NCI-H460 (cell line): ENCODE measurements at places on chromosomes 13 and 19.

GRCh38 chr19:37227996-37228395 lies 10.0 kb downstream of the ZNF383 start:
- no peak for DNase-seq

DNA sequence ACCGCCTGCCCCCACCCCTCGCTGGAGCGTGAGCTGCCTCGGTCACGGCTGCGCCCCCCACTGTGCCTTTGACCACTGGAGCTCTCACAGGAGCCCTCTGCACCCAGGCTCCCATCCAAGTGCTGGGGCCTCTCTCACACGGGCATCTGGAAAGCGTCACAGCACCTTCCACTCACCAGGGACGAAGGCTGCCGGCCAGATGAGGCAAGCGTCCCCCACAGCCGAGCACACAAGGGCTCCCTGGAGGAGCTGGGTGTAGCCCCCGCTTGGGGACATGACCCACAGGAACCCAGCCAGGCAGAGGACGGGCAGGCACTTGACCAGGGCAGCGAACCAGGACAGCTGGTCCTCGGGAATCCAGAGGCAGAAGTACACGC lies 560 bp downstream of the TMEM86B start:
- DNase-seq, result no peak

- DNase-seq, result peak; percentile 3
These were observed 1388.0 kb downstream of the EFNB2 start for GRCh38 chr13:105147461-105147860.

DNA sequence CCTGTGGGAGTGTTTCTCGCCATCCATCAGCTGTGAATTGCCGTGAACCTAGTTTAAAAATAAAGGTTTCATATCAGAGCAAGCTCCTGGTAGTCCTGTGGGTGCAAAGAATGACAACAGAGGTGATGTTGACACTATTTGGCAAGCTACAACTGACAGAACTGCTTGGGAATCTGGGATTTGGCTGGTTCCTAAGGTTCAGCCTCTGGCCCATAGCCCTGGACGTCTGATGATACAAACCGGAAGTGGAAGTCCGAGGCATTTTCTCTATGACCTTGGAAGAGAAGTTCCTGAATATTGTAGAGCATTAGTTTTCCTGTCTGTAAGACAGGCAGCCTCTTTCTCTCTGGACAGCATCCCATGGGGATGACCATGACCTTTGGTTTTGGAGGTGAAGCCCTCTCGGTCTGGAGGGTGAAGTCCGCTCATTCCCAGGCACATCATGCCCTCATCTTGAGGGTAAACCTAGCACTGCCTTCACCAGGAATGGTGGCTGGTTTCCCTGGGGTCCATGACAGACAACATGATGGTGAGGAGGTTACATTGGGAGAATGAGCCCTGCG lies 29.1 kb downstream of the GATAD2A start:
- DNase-seq, result no peak

DNA sequence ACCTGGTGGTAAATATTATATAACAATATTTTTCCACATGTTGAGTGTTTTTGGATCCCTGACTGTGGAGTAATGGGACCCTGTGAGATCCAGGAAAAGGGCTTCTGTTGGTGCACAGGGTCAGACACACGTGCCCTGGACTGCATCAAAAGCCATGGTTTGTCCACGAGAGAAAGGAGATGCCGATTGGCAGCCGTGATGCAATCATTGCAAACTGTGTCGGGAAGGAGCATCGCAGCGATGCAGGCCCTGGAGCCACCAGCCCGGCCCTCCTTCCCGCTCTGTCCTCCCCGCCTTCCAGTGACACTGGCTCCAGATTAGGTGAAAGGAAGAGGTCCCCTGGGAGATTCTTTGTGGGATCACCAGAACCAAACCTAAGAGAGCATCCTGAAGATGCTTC lies 9.1 kb downstream of the COL4A2 start:
- no peak for DNase-seq
